ENCODE measurements at places on chromosomes 4 and X.

GRCh38 chrX:1152090-1152489 is 60.4 kb downstream of the CRLF2 start:
- DNase-seq: no peak

- DNase-seq: peak; percentile 14
These were observed 6.8 kb upstream of the CLCN5 start for GRCh38 chrX:49915361-49916222.

GRCh38 chr4:168843635-168844034 is 166.4 kb downstream of the CBR4 start:
- DNase-seq: no peak

DNA sequence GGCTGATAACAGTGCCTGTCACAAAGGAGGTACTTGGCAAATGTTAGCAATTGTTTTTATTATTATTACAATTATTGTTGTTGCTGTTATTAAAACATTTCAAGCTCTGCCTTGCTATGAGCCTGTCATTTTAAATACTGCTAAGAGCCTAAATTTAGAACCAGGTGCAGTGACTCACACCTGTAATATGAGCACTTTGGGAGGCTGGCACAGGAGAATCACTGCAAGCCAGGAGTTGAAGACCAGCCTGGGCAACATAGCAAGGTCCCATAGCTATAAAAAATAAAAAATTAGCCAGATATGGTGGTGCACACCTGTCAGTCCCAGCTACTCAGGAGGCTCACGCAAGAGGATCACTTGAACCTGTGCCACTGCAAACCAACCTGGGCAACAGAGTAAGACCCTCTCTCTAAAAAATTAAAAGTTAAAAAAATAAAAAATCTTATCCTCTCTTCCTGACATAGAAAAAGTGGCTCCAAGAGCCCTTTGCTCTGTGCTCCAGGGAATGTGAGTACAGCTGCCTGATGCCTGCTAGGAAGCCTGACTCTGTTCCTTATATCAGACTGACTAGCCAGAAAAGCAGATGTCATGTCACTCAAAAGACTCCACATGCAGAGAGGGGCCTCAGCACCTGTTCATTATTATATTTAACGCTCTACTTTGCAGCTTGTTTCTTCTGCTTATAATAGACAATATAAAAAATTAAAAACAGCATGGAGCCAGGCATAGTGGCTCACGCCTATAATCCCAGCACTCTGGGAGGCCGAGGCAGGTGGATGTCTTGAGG is 234.0 kb downstream of the OPHN1 start:
- DNase-seq: no peak

DNA sequence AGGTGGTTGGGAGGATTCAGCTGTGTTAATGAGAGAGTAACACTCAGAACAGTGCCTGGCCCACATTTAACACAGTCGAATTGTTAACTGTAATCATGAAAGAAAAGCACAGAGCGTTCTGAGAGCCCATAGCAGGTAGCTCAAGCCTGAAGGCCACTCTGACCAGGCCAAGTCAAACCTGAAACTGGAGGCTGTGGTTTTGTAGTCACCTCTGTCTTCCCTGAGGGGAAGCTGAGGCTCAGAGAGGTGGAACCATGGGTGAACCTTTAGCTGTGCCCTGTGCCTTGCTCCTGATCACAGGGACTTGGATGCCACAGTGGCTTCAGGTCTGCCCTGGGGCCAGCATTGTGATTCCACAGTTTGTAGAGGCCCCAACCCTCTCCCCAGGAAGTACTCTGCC is 16.6 kb upstream of the UBA1 start:
- no peak for DNase-seq

- DNase-seq: no peak
These were observed 26.1 kb downstream of the ARHGEF6 start for GRCh38 chrX:136754651-136755050.

DNA sequence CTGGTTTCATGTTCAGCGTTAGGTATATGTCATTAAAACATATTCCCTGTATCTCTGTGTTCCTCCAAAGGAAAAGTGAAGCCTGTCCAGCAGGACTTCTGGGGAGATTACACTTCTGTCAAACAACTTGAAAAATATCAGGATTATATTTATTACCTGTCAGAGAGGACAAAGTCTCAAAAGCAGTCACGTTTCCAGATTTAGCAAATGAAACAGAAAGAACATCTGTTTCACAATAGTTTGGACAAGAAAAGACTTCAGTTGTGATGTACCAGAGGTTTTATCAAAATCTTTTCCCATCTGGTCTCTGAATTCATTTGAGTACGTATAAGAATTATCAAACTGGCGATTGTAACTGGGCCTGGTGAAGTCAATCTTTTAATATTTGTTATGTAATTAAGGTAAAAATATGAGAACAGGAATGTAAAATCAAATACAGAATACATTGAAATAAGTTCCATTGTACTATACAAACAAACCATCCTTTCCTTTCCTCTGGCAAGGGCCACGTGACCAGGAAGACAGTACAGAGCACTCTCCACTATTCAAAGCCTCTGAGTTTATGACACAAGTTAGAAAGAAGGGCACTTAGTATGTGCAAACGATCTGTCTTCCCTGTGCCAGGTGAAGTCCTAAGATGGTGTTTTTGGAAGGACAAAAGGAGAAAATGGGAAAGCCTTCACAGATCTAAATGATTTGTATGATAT is 3.2 kb downstream of the CASP3 start:
- no peak for DNase-seq

GRCh38 chr4:146522869-146523205 is 1.1 kb upstream of the SLC10A7 start:
- DNase-seq: no peak

DNA sequence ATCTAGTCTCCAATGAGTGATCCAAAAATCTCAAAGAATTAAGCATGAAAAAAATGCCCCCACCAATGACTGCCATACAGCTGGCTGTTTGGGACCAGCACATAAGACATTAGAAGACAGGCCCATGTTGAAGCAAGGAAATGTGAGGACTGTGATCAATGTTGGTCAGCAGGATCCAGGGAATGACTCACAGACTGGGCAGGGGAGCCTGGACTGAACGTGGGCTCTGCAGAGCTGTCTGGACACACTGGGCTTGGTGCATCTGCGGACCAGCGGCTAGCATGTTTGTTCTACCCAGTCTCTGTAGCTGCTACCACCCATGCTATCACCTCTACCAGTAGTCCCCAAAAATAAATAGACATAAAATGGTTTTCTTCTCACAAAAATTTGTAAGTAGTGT is 108.6 kb downstream of the PALLD start:
- DNase-seq: no peak
